ENCODE measurements at places on chromosomes 13 and 19.

- no peak for DNase-seq
These were observed 28.5 kb downstream of the FAAP24 start for GRCh38 chr19:33000510-33000909.

DNA sequence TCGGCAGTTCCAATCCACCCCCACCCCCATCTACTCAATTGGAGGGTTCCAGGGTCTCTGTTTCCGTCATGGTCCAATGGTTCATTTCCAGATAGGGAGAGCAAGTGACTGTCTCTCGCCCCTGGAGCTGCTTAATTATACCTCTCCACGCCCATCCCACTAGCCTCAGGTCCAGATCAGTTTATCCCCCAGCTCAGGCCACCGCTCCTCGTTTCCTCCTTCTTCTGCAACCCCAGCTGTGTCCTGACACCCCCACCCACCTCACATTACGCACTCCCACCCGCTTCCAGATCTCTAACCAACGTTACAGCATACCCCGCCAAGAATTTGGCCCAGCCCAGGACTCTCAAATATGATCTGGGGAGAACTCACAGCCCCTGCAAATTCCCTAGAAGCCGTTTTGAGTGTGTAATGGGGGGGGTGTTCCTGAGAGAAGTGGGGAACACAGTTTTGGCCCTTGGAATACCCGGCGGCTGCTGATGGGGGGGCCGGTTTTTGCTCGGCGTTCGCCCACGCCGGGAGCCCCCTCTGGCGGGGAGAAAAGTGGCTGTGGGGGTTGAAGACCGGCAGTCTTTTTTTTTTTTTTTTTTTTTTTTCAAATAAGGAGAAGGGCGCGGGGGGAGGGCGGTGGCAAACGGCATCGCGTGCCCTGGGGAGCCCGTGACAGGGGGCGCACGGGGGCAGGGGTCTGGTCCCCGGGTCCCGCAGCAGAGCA, 1.7 kb upstream of the PDE4A start:
- peak; percentile 75 for DNase-seq

DNA sequence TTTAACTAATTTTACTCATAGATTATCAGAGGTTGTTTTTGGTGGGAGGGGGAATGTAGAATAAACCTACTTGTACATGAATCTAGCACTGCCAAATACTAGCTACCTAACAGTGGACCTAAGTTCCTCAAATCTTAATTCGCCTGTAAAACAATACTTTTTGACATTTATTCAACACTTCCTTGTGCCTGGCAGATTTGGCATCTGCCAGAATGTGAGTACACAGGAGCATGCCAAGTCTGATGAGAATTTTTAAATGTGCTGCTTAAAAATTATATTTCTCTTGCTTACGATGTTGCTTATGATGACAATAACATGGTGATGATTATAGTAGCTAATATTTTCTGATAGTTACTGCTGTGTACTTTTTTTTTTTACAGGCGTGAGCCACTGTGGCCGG, 240.2 kb upstream of the STARD13 start:
- DNase-seq = no peak

DNA sequence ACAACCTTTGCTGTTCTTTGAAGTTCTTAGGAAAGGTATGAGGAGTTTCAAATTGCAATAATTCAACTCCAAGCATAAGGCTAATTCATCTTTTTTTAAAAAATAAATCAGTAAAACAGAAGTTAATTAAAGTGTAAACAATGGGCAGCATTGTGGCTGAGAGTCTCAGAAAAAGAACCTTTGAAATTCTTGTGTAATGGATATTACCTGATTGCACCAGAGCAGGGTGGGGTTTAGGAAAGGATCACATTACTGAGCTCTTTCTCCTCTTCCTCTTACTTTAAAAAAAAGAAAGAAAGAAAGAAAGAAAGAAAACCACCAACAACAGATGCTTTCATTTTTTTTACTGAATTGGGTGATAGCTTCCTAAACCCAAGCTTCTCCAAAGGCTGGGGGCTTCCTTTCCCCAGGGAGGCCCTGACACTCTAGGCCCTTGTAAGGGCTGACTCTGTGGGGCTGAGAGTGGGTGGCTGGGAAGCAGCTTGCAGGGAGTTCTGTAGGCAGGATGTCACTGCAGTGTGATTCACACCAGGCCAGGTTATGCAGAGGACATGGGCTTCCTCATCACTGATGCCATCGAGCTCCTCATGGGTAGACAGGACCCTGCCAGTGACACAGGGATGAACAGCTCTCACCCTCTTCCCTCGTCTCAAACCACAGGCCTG, 564.5 kb downstream of the FGF9 start:
- no peak for DNase-seq

DNA sequence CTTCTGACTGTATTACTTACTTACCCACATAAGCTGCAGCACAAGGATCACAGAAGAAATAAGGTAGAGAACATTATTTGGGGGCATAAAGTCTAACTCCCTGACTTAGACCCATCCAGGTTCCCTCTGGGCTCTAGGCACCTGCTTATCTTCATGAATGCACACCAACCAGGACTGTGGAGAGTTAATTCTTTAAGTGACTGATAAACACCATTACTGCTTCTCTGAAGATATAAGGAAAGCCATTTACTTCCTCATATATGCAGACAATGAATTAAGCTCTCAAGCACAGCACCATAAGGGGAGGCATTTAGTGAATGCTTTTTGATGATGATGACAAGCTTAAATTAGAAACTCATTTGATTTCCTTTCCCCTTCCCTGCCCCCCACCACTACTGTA, 22.5 kb downstream of the OBI1 start:
- DNase-seq = peak; percentile 13

GRCh38 chr19:17889609-17890214, 18.0 kb downstream of the SLC5A5 start:
- no peak for DNase-seq

- no peak for DNase-seq
These were observed 70.4 kb downstream of the LATS2 start for GRCh38 chr13:20990910-20991525.

DNA sequence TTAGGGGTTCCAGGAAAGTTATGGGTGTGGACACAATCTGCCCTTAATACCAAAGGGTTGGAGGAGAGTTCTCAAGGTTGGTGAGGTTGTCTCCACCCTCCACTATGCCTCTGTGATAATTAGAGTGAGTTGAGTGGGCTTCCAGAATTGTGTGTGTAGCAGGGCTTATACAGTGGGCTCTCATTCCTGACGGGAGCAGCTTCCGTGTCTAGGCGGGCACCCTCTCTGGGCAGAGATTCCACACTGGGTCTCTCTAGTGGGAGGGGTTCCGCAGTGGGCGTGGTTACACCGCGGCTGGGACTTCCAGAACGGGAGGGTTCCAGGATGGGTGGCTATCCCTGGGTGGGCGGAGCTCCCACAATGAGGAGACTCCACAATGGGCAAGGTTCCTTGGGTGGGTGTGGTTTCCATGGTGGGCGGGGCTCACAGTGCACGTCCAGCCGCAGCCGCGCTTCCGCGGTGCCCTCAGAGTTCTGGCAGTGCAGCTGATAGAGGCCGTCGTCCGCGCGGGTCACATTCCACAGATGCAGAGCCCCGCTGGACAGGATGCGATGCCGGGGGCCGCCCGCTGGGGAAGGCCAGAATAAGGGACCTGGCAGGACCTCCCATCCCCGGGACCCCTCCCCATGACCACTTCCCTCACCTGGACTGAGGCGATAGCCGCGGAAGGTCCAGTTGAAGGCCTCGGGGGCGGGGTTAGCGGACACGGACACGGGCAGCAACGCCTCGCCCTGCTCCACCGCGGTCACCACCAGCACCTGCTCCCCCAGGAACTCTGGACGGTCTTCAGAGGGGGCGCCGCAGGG, 8.4 kb downstream of the NPHS1 start:
- DNase-seq = no peak

DNA sequence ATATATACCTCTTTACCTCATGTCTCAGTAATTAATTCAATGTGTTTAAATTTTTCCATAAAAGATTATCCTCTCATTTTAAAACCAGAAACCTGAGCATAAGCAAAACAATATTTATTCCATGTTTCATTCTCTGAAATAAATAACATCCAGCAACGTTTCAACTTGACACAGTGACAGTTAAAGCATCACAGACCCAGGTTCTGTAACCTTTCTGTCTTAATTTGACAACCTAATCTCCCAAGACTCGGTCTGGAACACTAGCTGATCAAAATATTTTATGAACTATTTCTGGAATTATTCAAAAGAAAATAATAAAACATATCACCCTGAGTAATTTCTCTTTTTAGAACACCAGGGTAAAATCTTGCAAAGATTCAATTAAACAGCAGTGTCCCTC, 40.3 kb downstream of the KCTD12 start:
- no peak for DNase-seq

GRCh38 chr13:73220966-73221720, 162.3 kb downstream of the KLF5 start:
- DNase-seq = no peak

DNA sequence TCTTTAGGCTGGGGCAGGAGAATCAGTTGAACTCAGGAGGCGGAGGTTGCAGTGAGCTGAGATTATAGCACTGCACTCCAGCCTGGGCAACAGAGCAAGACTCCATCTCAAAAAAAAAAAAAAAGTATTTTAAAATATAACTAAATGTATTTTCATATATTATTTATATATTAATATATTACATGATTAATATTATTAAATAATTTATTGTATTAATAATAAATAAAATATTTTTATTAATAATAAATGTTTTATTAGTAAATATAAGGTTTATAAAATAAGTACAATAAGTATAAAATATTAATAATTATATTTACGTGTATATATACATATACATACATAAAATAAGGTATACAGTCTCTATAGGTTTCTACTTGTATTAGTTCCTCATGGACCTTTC, 56.8 kb downstream of the SKA3 start:
- DNase-seq = no peak

- no peak for DNase-seq
These were observed 1.2 kb downstream of the PIH1D1 start for GRCh38 chr19:49450405-49450804.

DNA sequence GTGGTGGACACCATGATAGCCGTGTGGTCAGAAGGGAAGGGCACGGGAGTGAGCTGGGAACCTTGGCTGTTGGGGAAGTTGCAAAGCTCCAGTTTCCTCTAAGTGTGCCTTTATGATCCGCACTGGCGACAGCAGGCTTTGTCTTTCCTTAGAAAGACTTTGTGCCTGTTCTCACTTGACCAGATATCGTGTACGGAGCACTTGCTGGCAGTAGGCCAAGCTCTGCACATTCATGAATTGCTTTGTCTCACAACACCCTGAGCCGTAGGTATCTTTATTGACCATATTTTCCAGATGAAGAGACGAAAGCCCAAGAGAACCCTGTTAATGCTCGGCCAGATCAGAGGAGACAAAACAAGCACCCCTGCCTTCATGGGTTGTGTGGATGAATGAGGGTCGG, 15.1 kb downstream of the CUL4A start:
- DNase-seq = no peak

GRCh38 chr13:112066624-112067004, 335 bp upstream of the SOX1 start:
- DNase-seq = no peak
